ENCODE measurements at places on chromosomes 2 and 18.

- no peak for DNase-seq
Observed at GRCh38 chr18:75407468-75408437, 19.8 kb downstream of the SMIM21 start.

DNA sequence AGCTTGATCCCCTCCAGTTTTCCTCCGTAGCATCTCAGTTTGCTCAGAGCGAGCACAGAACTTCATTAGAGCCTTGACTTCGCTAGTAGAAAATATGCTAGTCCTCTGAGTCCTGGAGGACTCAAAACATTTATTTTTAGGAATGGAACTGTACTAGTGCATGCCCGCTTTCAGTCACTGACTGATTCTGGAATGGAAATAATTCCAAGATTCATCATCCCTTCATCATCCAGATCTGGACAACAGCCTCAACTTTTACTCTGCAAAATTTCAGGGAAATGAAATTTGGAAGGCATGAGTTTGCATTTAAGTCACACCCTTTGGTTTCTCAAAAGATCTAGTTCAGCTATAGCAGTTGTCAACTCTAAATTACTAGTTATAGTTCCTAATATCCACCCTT lies 304.6 kb downstream of the XIRP2 start:
- DNase-seq = no peak

- no peak for DNase-seq
Observed at GRCh38 chr18:2657788-2658458, 2.4 kb downstream of the SMCHD1 start.

DNA sequence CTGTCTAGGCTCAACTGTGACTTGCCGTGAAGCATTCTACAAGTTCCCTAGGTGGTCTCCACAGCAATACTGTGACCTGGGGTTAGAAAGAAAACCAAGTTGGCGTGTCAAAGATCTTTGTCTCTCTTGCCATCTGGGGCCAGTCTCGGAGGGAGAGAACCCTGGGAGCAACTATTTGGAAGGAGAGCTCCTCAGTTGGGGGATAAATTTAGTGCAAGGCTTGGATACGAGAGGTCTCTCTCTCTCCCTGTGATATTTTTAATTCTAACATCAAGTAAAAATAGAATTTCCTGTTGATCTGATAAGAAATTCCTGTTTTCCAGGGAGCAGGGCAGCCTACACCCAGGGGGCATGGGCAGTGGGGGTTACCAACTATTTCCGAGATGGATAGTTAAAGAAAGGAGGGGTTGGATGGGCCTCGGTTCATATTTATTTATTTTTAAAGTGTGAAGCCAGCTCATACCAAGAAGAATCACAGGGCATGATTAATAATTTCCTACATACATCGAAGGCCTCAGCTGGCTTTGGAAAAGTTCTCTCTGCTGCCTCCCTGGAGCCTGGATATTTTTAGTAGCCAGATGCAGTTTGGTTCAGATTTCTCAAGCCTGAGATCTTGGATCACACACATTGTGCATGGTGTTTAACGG lies 62.8 kb downstream of the EHD3 start:
- no peak for DNase-seq

GRCh38 chr18:39942702-39943101 lies 2012.3 kb upstream of the PIK3C3 start:
- no peak for DNase-seq

- DNase-seq = no peak
Observed at GRCh38 chr18:52948868-52949444, 609.0 kb downstream of the DCC start.

- DNase-seq = peak; percentile 56
Observed at GRCh38 chr2:239946864-239947728, 78.0 kb downstream of the NDUFA10 start.

Data from midbrain (tissue), 1 donor.